ENCODE measurements at places on chromosomes 6 and 20.

- DNase-seq: no peak
Measured at GRCh38 chr20:46803123-46804020, 91.3 kb upstream of the EYA2 start.

DNA sequence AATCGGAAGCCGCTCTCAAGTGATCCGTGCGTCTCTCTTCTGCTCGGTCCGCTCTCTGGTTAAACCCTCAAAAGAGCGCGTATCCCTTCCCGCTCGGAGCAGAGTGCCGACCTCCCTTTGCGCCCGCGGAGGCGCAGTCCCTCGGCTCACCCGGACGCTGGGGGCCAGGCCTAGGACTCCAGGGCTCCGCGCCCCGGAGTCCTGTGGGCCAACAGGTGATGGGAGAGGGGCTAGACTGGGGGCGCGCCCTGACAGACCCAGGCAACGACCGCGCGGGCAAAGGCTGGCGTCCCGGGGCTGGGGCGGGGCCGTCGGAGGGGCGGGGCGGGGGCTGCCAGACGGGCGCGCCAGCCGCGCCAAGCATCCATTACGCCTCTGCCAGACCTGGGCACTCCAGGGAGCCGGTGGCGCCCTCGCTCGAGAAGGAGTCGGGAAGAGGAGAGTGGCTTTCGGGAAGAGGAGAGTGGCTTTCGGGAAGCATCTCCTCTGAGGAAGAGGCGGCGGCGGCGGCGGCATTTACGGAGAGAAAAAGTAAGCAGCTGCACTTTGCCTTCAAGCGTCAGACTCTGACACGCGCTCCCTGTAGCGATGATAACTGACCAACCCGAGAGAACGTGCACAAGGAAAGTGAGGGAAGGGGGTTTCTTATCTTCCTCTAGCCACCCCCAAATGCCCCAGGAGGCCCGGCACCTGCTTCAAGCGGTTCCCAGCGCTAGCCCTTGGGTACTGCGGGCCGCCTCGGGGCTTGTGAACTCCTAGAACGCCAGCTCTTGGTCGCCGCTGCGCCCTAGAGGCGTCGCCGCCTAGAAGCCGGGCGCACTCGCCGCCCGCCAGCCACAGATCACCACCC is 2.6 kb downstream of the EPHA7 start:
- DNase-seq: no peak

DNA sequence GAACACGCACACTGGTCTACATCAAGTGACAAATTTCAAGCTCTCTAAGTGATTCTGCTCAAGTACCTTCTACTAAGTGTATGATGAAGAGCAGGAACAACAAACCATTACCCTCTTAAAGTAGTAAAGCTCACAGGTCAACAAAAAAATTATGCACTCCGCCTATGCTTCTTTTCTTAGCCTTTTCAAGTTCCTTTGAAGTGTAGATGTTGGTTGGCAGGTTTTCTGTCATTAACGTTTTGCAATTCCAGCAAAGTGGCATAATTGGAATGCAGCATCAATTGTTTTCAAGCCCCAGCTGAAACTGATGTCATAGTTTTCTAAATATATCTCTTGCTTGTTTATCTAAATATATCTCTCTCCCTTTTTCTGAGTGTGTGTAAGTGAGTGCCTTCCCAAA is 396.9 kb upstream of the EYS start:
- DNase-seq: no peak

- no peak for DNase-seq
Measured at GRCh38 chr20:36313476-36313875, 7.3 kb downstream of the DLGAP4 start.

DNA sequence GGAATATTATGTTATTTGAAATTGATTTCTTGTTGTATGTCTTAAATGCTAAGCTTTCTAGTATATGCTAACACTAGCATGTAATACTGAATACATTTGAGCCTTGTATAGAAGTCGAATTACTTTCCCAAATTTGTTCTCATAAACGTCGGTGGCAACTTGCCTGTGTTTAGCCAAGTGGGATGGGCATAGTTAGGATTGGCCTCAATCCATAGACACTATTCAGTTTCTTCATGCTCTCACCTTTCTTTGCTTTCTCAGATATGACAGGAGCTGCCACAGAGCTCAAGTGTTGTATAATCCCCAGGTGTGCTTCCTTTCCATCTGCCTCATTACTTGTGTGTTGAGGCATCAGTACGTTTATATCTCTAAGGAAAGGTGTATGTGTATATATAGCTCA is 19.3 kb downstream of the ZNF334 start:
- DNase-seq: no peak

DNA sequence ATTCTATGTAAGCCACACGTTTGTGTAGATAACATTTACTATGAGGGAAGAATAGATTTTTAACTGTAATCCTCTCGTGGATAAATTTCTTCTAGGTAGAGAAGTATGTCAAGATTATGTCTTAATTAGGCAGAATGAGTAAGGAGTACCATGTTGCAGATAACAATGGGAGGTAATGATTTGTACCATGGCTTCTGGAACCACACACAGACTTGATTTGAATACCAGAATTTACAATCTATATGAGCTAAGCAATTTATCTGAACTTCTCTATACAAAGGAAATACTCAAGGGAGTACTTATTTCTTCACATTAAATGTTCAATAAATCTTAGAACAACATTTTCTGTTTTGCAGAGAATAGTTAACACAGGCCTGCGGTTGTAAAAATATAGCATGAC is 51.5 kb downstream of the RPS12 start:
- DNase-seq: no peak

DNA sequence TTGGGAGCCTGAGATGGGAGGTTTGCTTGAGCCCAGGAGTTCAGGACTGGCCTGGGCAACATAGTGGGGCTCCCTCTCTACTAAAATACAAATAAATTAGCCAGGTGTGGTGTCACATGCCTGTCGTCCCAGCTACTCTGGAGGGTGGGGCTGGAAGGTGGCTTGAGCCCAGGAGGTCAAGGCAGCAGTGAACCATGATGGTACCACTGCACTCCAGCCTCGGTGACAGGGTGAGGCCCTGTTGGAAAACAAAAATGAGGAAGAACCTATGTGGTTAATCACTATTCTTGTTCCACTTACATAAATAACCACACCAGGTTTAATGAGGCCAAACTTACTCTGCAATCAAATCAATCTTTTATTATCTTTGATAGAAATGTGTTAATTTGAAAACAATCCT is 5.4 kb downstream of the PPDPF start:
- no peak for DNase-seq

GRCh38 chr6:35177157-35177556 is 36.0 kb upstream of the TCP11 start:
- DNase-seq: no peak

All from activated T-cell treated with anti-CD3 and anti-CD28 coated beads for 1 hour (primary cell).